GM23248 (cell line): ENCODE measurements at places on chromosomes 4 and X. TPM values are rescaled to one million over a fixed set of nuclear protein-coding genes. Genes with fewer than 3 reads are reported as not detected.

Gene HOPX
- total RNA-seq = not detected in 2 replicates

Gene ZCCHC4
- 13.2 and 13.3 TPM in 2 replicates for total RNA-seq

DNA sequence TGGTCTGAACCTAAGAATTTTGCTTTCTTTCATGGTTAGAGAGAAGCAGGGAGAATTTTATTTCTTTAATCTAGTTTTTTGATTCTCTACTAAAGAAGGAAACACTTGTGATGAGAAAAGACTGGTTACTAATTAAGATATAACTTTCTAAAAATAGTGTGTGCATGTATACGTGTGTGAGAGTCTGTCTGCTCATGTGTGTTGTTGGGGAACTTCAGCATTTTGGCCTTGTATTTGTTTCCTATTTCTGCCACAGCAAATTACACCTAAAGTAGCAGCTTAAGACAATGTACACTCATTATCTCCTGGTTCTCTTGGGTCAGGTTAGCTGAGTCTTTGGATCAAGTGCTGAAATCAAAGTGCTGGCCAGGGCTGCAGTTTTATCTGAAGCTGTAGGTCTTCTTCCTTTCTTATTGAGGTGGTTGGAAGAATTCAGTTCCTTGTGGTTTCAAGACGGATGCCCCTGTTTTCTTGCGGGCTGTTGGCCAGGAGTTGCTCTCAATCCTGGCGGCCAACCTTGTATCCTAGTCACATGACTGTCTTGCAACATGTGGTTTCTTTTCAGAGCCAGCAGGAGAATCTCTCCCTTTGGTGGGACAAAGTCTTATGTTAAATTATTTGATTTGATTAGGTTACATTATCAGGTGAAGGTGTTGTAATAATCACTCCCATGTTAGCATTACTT lies 188.4 kb upstream of the CLNK start:
- H3K36me3 ChIP-seq = no peaks in the 10 kb centered on the region
- H3K4me1 ChIP-seq = no peaks in the 10 kb centered on the region
- no peak overlapping the region for H3K4me3 ChIP-seq
- no peaks in the 10 kb centered on the region for H3K27me3 ChIP-seq

Gene SPANXN4
- not detected in 2 replicates for total RNA-seq

Gene JCHAIN
- total RNA-seq = 2.3 and 3.0 TPM in 2 replicates

DNA sequence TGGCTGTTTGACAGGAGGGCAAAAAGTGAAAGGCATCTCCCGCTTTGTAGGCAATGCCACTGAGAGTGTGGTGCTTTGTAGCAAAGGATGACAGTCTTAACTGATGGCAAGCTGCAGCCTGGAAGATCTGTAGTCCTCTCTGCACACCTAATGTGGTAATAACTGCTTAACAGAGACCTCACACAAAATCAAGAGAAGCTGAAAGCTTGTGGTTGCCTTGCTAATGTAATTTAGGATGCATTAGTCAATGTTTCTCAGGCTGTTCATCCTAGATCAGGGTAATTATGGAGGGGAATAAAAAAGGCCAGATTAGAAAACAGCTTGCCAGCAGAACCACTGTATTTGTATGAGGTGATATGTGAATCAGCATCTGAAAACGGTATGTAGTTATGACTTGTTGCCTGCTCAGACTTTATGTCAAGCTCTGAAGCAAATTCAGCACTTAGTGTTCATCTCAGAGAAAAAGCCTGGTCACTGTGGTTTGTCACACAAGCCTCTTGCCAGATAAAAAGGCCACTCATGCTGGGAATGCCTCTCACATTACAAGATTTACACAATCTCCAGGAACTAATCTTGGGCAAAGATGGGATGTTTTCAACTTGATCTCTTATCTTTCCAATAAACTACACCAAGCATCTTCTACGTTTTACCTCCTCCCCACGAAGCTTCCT lies 130.8 kb downstream of the ENOX2 start:
- H3K4me1 ChIP-seq = peaks cover 26% of the 10 kb centered on the region
- no peaks in the 10 kb centered on the region for H3K27me3 ChIP-seq
- no peaks in the 10 kb centered on the region for H3K36me3 ChIP-seq
- peak; percentile 83 for DNase-seq
- peak overlapping the region; percentile 63 for H3K27ac ChIP-seq

DNA sequence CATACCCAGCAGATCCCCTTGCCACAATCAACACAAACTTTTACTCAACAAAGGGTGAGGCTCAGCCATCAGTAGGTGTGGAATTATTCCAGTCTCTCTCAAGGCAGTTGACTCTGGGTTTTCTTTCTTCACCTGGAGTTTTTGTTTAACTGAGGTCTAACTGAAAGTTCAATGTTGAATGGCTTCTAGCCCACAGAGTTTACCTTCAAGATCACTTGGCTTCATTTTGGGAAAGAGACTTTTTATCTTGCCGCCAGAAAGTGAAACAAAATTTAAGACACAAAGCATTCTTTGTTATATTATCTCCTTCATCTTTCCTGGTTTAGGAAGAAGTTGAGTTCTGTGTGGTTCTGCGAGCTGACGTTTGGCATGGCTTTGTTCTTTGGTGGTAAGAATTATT lies 83.8 kb upstream of the RASGEF1B start:
- no peak for DNase-seq
- no peak overlapping the region for H3K27ac ChIP-seq
- H3K36me3 ChIP-seq = no peaks in the 10 kb centered on the region
- H3K4me3 ChIP-seq = no peak overlapping the region
- H3K4me1 ChIP-seq = no peaks in the 10 kb centered on the region

Gene SPANXA2
- total RNA-seq = not detected in 2 replicates

Gene SERPINA7
- total RNA-seq = not detected in 2 replicates

Gene CTAG1B
- total RNA-seq = not detected in 2 replicates

DNA sequence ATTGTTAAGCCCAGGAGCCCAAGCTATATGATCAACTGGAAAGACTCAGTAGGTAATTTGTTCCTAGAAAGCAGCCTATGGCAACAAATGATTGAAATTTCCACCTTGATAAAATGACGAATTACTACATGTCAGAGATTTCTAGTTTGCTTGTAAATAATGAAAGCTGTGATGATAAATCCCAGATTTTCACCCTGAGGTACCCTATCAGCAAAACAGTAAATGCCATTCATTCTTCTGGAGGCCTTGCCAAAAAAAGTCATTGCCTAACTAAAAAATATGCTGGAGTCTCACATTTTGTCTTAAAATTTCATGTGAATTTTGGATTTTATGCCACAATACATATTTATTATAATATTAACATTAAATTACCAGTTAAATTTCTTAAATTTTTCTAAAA lies 71.3 kb downstream of the PPEF2 start:
- H3K4me3 ChIP-seq = no peak overlapping the region
- H3K36me3 ChIP-seq = no peaks in the 10 kb centered on the region
- H3K4me1 ChIP-seq = no peaks in the 10 kb centered on the region; the same call in 1 of the 2 replicates
- no peak for DNase-seq
- H3K27ac ChIP-seq = no peak overlapping the region

Gene SLC2A9
- total RNA-seq = 0.25 and 2.8 TPM in 2 replicates

GRCh38 chr4:39687014-39687413 lies 10.9 kb upstream of the UBE2K start:
- H3K27ac ChIP-seq = no peak overlapping the region
- no peaks in the 10 kb centered on the region for H3K4me1 ChIP-seq
- no peak for DNase-seq
- no peaks in the 10 kb centered on the region for H3K36me3 ChIP-seq

- DNase-seq = peak; percentile 46
- H3K36me3 ChIP-seq = no peaks in the 10 kb centered on the region
- no peaks in the 10 kb centered on the region for H3K4me1 ChIP-seq
- peaks cover 12% of the 10 kb centered on the region; the same call in 1 of the 2 replicates for H3K27me3 ChIP-seq
These were observed 839 bp downstream of the QDPR start for GRCh38 chr4:17511051-17511450.

Gene CD99L2
- 71.7 and 76.0 TPM in 2 replicates for total RNA-seq

Gene MAGEE1
- 0.86 and 1.1 TPM in 2 replicates for total RNA-seq

Gene NOCT
- total RNA-seq = 12.6 and 15.3 TPM in 2 replicates

Gene ADH1B
- not detected in 2 replicates for total RNA-seq

Gene MAGEA8
- not detected in 2 replicates for total RNA-seq

DNA sequence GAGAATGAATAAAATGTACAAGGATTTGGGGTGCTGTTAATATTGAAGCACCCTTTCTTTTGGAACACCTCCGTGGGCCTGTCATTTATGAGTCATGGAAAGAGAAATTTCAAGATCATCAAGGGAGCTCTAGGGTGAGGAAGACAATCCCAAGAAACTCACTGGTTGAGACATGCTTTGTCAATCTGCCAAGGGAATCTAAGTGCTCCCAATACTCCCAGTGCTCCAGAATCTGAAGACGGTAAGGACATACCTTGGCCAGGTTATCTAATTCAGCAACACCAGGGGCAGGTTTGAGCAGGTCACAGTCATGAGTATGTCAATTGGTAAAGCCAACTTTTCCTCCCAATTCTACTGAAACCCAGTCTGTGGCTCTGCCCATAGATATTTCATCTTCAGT lies 556.4 kb upstream of the CPEB2 start:
- DNase-seq = no peak
- H3K4me1 ChIP-seq = no peaks in the 10 kb centered on the region
- no peaks in the 10 kb centered on the region; the same call in 1 of the 2 replicates for H3K27me3 ChIP-seq
- H3K4me3 ChIP-seq = no peak overlapping the region
- H3K27ac ChIP-seq = no peak overlapping the region

GRCh38 chr4:7773401-7774180 lies 166.1 kb downstream of the AFAP1 start:
- H3K4me1 ChIP-seq = no peaks in the 10 kb centered on the region
- H3K27me3 ChIP-seq = no peaks in the 10 kb centered on the region
- DNase-seq = no peak
- H3K36me3 ChIP-seq = peaks cover 87% of the 10 kb centered on the region

DNA sequence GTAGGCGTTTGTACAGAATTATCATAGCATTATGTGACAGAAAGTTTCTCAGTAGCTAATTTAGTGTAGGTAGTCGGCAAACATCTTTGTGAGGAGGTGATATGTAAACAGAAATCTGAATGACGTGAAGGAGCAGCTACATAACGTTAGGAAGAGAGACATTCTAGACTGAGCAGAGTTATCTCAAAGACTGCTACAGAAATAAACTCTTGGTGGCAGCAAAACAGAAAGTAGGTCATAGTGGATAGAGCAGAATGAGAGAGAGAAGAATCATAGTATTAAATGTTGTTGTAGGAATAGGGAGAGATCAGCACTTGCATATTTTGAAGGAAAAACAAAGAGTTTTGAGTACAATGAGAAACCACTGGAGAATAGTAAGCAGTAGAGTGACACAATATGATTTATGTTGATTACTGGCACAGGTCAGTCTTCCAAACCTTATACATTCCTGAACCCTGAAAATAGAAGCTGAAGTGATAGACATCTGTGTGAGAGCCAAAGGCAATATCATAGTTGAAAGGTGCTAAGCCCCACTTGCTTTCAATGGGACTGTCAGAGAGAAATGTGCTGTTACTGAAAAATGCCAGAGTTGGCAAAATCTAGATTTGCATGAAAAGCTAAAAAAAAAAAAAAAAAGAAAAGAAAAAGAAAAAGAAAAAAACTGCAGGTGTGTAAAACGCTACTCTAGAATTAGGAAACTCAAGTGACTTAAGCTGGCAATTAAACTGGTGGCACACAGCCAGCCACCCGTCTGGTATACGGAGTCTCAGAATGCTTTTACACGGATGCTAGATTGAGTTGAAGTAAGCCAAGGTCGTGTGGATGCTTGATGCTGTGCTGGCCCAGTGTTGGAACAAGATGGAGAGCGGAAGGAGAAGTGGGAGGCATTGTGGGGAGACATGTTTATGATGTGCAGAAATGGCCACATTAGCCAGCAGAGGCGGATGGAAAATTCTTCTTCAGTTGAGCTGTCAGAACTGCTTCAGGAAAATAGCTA lies 750.2 kb upstream of the HS3ST1 start:
- H3K4me3 ChIP-seq = no peak overlapping the region
- no peak for DNase-seq
- no peaks in the 10 kb centered on the region for H3K4me1 ChIP-seq
- H3K36me3 ChIP-seq = no peaks in the 10 kb centered on the region

GRCh38 chr4:112128452-112128851 lies 16.8 kb upstream of the FAM241A start:
- no peaks in the 10 kb centered on the region for H3K36me3 ChIP-seq
- H3K27ac ChIP-seq = no peak overlapping the region
- no peaks in the 10 kb centered on the region for H3K27me3 ChIP-seq
- H3K4me3 ChIP-seq = no peak overlapping the region

DNA sequence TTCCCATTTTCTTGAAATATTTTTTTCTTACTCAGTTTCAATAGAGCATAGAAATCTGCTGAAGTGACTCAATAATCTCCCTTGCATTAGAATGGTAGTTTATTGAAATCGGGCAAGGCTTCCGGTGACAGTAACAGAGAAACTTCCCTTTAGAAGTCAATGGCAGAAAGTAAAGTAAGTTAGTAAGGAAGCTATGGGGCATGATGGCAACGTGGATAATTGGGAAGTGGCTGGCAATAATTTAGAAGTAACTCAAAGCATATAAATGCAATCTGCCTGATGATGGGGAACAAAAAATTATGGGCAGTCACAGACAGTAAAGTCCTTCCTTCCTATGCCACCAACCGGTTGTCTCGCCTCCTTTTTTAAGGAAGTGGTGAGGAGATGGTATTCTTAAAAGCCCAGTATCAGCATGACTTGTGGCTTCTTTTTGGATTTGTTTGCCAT lies 7.6 kb downstream of the CYBB start:
- no peak overlapping the region for H3K4me3 ChIP-seq
- no peaks in the 10 kb centered on the region for H3K4me1 ChIP-seq
- no peak overlapping the region for H3K27ac ChIP-seq
- no peaks in the 10 kb centered on the region for H3K36me3 ChIP-seq
- no peaks in the 10 kb centered on the region for H3K27me3 ChIP-seq
- no peak for DNase-seq

GRCh38 chr4:39658756-39659155 lies 20.1 kb upstream of the SMIM14 start:
- H3K36me3 ChIP-seq = no peaks in the 10 kb centered on the region
- no peak overlapping the region for H3K27ac ChIP-seq
- DNase-seq = peak; percentile 42
- H3K27me3 ChIP-seq = no peaks in the 10 kb centered on the region
- 0 out of 2 replicates have a peak, but pooled peaks cover 9% of the 10 kb centered on the region for H3K4me1 ChIP-seq

DNA sequence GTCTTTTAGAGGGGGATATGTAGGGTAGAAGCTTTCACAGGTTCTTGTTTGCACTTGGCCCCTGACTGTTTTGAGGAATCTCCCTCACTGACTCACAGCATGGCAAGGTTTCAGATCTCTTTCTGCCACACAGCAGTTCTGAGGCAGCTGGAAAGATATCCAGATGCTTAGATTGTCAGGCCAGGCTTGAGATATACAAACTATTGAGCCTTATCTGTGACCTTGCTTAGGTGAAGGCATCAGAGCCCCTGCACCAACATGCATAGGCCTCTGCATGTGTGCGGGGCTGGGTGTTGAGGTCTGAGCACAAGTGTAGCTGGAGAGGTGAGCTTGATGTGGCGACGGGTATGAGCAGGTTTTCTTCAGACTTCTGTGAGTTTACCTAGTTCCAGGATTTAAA lies 80.9 kb upstream of the MSANTD1 start:
- H3K36me3 ChIP-seq = peaks cover 5% of the 10 kb centered on the region; the same call in 1 of the 2 replicates
- no peak overlapping the region for H3K4me3 ChIP-seq
- no peaks in the 10 kb centered on the region for H3K27me3 ChIP-seq

- H3K27ac ChIP-seq = no peak overlapping the region
- DNase-seq = no peak
- H3K36me3 ChIP-seq = no peaks in the 10 kb centered on the region
- H3K27me3 ChIP-seq = no peaks in the 10 kb centered on the region
- H3K4me3 ChIP-seq = no peak overlapping the region
These were observed 3.2 kb downstream of the CXCL6 start for GRCh38 chr4:73839715-73840114.
